Forelimb muscle (tissue), 1 donor: ENCODE measurements at places on chromosomes 2 and 18. TPM values are rescaled to one million over a fixed set of nuclear protein-coding genes. Genes with fewer than 3 reads are reported as not detected.

DNA sequence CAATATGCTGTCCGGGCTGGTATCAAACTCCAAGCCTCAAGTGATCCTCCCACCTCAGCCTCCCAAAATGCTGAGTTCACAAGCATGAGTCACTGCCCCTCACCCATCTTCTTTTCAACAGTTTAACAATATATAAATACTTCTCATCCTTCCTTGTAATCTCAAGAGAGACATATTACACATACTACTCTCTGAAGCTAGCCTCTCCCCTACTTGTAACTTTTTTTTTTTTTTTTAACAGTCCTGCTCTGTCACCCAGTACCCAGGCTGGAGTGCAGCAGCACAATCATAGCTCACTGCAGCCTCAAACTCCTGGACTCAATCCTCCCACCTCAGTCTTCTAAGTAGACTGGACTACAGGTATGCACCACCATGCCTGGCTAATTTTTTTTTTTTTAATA is 5.7 kb downstream of the GFPT1 start:
- no peak for DNase-seq

- no peak for DNase-seq
Measured at GRCh38 chr2:70981866-70982810, 3.7 kb downstream of the ANKRD53 start.

DNA sequence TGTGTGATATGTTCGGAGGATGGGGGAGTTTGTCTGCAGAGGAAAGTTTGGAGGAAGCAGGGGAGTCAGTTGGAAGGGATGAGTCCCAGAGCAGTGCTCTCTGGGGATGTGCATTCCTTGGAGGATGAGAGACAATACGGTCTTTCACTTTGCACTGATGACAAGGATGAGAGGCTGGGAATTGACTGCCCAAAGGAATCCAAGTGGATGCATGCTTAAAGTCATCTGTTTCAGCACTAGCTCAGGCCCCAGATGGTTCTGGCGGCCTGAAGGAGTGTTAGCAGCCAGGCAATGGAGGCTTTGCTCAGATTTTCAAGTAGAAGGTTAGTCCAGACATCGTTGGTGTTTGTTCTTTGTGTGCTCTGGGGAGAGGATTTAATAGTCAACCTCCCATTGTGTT is 100.2 kb downstream of the CRIM1 start:
- no peak for DNase-seq

DNA sequence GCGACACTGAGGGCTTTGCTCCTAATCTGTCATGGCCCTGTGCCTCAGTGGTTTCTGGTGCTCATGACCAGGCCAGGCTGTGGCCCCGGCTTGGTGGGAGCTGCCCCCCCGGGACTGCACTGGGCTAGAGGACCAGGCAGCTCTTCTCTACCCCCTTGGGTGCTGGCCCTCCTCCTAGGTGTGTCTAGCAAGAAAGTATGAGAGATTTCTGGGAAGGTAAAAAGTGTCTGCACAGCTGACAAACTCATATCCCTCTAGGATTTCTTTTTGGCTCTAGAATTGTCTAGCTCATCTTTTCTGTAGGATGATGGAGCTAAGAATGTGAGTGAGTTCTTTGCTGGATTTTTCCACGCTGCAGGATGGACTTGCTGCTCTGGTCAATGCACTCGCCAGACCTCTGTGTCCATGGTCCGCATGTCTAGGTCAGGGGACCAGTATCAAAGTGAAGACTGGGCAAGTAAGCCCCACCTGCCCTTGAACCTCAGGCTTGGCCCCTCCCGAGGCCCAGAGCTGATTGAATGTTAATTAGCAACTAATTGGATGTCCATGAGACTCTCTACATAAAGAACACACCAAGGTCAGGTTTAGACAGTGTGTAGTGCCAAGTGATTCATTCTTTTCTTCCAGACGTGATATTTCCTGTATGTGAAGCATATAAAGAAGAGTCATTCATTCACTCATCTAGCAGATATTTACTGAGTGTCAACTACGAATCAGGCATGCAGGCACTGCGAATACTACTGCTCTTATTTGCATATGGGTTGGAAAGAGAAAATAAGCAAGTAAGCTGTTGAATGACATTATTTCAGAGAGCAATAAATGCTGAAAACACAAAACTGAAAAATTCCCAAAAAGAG is 15.6 kb upstream of the PSD4 start:
- no peak for DNase-seq

GRCh38 chr2:240401308-240401707 is 34.2 kb upstream of the GPC1 start:
- no peak for DNase-seq

DNA sequence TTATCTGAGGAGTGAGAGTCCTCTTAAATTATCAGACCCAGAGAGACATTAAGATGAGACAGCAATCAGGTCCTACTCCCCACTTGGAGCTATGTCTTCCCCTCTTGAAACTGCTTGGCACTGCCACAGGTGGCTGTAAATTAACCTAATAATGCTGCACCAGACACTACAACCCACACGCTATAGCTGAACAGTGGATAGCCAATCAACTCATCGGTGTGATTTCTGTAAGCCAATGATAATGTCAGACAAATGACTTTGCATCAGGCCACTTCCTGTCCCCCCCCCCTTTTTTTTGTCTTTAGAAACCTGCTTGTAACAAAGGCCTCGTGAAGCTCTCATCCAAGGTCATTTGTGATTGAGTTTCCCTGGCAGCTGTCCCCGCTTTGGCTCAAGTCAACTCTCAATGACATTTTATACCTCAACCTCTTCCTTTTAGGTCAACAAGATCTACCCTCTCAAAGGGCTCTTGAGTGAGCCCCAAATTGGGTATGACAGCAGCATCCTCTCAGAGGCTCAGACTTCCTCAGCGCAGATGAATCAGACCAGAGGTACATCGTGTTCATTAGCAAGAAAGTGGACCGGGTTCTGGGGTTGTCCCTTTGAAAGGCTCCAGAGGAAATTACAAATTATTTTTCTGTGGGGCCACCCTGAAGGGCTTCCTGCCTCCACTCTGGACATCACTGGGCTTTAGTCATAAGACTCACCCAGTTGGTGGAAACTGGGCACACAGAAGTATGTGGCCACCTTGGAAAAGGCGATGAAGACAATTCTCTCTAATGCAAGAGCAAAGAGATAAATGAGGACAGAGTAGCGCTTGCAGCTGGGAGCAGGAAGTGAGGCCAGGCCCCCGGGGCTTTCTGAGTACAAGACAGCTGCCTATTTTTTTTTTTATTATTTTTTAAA is 73.6 kb downstream of the COPS8 start:
- no peak for DNase-seq

NOL4 gene
- 0.09 TPM for polyA plus RNA-seq
